Left ventricle myocardium inferior (tissue), 1 donor: ENCODE measurements at places on chromosomes 6 and 20.

DNA sequence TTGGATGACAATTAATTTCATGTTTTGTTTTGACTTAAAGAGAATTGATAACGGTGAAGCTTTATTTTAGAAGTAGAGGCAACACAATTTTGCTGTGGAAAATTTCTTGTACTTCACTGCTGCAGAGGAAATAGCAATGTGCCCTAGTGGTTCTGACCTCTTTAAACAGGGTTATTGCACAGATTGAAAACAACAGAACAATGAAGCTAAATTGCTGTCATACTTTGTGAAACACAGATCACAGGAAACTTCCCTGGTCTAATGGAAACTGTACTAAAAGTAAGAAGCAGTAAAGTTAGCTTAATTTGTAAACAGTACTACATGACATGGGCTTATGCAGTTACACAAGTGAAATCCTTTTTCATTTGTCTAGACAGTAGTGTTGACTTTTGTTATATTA, 31.3 kb downstream of the OR2A4 start:
- DNase-seq, result no peak

GRCh38 chr6:156850353-156850752, 73.2 kb downstream of the ARID1B start:
- DNase-seq, result no peak

GRCh38 chr6:35209622-35210247, 4.0 kb upstream of the SCUBE3 start:
- DNase-seq, result no peak

DNA sequence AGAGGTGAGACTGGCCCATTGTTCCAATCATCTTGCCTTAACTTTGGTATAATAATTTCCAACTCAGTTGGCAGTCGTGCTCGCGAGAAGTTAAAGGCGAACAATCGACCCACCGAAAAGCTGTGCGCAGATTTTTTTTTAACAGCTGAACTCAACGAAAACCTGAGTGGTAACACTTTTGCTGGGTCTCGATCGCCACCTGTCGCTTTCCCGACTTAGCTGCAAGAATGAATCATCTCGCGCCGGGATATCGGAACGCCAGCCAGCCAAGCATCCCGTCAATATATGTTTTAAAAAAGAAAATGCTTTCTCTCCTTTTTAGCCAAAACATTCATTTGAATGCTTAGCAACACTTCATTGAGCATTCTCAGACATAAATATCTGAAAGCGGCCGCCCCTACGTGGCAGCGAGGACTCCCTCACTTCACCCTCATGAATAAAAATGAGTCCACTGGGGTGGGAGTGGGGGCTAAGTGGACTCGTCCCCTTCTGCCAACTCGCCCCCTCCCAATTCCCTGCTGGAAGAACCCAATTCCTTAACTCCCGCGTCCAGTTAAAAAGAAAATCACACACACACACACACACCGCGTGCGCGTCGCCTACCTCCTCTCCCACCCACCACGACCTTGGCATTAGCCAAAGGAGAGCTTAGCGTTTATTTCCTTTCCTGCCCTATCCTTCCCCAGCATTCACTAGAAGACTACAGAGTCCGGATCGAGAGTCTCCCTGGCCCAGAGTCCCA, 1.5 kb downstream of the COL12A1 start:
- peak; percentile 73 for DNase-seq

- DNase-seq, result no peak
These were observed 44.8 kb upstream of the EDN1 start for GRCh38 chr6:12245360-12245759.

GRCh38 chr20:61538943-61539265, 286.8 kb downstream of the CDH4 start:
- no peak for DNase-seq

DNA sequence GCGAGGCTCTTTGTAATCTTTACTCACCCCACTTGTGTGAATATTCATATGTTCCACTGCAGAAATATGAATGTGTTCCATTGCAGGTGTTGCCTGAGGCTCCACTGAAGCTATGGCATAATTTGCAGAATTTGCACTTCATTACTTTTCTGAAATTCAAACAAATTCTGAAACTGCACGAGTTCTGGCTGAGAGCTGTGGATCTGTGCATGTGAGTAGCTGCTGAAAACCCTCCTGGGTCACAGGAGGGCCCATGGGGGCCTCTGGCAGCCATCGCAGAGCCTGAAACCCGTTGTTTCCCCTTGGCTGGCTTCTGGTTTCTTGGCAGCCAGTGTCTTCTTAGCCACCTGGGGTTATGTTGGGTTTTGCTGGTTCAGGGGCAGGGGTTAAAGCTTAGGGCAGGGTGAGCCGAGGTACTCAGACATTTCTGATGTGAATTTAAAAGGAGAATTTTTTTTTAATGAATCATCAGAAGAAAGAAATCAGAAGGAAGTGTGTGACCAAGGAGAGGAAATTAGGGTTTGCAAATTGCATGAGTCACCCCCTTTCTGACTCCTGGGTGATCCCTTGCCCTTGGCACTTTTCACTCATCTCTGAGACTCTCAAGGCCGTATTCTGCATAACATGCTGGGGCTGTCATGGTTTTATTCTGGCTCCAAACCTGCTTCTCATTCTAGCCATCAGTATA, 40.6 kb downstream of the TOX2 start:
- no peak for DNase-seq

DNA sequence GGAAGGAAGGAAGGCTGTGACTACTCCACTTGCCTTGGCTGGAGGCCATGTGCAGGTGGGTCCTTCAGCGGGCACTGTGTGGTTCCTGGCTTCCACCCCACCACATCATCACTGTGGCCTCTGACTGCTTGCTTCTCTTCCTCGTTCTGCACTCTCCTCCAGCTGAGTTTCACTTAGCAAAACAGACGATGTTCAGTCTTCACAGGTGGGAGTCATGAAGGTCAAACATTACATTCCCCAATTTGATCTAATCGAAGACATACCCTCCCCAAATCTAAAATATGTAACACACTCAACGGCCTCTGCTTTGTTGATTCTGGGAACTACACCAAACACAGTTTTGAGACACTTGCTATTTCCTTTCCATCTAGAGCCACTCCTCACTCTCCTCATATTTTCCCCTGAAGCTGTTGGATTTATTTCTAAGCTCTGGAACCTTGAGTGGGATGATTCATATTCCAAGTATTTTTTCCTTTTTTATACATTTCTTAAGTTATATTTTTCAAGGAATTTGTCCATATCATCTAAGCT, 132.5 kb upstream of the FOXA2 start:
- no peak for DNase-seq

- DNase-seq, result no peak
These were observed 29.1 kb downstream of the RALY start for GRCh38 chr20:34022839-34023234.

GRCh38 chr6:26441977-26442376, 1.7 kb downstream of the BTN3A3 start:
- no peak for DNase-seq

GRCh38 chr20:51176876-51177275, 154.0 kb upstream of the KCNG1 start:
- no peak for DNase-seq

DNA sequence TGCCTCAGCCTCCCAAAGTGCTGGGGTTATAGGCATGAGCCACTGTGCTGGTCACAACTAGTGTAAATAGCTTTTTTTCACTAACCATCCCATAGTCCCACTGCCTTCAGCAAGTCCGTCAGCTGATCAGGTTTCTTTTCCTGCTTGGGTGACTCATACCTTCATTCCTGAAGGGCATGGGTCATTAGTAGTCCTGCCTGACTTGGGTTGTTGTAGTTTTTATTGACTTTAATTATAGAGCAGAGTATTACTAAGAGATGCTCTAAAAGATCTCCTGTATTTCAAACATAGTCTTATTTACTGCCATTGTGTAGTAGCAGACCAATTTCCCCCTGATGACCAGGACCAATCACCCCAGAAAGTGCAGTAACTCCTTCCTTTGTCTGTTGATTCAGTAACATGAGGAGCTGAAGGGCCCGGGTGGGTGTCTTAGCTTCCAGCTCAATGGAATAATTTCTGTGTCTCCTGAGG, 25.8 kb downstream of the HLA-C start:
- no peak for DNase-seq

DNA sequence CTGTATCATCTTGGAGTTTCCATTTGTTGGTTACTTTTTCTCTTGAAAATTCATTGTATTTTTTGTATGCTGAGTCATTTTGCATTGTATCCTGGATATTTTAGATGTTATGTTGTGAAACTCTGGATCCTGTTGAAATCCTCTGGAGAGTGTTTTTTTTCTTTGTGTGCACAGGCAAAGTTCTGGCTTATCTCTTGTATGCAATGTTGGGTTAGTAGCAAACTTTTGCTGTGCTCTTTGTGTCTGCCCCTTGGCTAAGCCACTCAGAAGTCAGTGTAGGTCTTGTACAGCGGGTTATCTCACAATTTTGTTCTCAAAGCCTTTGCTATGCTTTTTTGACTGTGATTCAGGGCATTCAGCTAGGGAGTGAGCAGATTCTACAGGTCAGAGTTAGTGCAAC, 29.1 kb upstream of the LMBRD1 start:
- DNase-seq, result no peak

- DNase-seq, result no peak
These were observed 214.0 kb downstream of the WDR27 start for GRCh38 chr6:169487579-169488436.

GRCh38 chr20:57474205-57474604, 50.7 kb downstream of the CTCFL start:
- DNase-seq, result no peak

- no peak for DNase-seq
These were observed 111.5 kb upstream of the NFATC2 start for GRCh38 chr20:51654060-51654459.

DNA sequence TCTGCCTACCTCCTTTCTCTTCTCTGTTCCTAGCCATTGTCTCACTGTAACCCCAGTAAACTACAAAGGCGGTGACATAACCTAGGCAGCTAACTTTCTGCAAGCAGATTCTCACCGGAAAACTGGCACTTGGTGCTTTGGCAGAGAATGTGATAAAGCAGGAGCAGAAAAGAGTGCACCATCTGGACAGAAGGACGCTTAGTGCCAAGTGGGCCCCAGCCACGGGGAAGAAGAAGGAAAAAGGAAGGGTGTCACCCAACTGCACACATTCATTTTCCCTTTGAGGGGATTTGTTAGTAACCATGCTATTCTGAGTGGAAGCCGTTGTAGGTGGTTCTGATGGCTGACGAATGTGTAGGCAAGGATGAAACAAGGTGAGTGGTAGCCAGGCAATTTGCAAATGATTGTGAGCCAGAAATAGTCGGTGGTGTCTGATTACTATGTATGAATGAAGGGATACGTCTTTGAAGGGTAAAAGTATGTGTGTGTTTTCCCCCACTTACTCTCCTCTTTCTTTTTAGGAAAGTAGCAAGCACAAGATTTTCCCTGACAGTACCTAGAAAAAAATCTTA, 148.3 kb upstream of the STXBP5 start:
- DNase-seq, result no peak

GRCh38 chr6:82129797-82130196, 117.7 kb downstream of the IBTK start:
- no peak for DNase-seq

- no peak for DNase-seq
These were observed 76.0 kb downstream of the ANKRD6 start for GRCh38 chr6:89508755-89509563.

- DNase-seq, result no peak
These were observed 208.6 kb downstream of the UST start for GRCh38 chr6:148955441-148955840.

DNA sequence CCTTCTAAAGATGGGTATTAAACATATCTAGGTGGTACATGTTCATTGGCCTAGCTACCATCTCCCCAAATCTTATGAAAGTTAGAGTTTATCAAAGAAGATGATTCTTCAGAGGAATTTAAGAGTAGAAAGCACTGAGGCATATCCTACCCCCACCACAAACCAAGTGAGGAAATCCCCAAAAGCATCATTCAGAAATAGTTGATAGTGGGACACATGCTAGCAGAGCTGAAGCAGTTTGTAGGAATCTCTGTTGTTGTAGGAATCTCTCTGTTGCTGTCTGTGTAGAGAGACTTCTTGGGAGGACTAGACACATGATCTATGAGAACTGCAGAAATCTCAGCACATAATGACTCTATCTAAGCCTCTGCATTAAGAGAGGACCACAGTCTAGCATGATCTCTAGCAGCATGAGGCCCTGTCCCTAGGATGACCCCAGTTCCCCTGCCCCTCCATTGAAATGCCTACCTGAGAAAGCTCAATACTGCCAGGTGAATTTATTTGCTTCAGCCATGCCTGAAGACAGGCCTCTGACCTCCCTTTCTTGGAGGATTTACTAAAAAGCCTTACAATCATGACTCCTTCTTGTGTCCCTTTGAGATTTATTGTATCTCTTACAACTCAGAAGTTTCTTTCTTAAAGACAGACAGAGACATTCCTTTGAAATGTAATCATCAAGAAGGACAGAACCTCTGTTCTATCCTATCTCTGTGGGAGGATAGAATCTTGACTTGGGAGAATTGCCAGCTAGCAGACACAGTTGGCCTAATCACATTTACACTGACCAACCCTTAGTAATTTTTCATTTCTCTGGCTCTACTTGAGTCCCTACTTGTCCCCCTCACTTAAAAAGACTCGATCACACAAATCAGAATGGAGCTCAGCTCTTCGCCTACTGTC, 582.4 kb downstream of the PHF3 start:
- DNase-seq, result no peak

- DNase-seq, result no peak
These were observed 1.7 kb downstream of the GABBR1 start for GRCh38 chr6:29631209-29631810.
